ENCODE measurements at places on chromosomes 2 and 18.

DNA sequence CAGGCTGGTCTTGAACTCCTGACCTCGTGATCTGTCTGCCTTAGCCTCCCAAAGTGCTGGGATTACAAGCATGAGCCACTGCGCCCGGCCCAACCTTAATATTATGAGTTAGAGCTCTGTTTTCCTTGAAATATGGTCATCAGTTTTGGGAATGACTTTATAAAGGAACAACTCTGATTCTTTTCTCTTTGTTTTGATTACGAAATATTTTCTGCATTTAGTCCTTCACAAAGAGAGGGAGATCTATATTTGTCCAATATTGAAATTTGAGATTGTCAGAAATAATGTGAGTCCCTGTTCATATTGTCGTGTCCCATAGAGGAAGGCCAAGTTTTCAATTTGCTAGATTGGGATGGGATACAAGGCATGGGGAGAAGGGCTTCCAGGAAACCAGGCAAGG is 3.1 kb downstream of the SMYD5 start:
- DNase-seq, result no peak

GRCh38 chr2:69177063-69177771 is 164.2 kb downstream of the ANTXR1 start:
- no peak for DNase-seq

DNA sequence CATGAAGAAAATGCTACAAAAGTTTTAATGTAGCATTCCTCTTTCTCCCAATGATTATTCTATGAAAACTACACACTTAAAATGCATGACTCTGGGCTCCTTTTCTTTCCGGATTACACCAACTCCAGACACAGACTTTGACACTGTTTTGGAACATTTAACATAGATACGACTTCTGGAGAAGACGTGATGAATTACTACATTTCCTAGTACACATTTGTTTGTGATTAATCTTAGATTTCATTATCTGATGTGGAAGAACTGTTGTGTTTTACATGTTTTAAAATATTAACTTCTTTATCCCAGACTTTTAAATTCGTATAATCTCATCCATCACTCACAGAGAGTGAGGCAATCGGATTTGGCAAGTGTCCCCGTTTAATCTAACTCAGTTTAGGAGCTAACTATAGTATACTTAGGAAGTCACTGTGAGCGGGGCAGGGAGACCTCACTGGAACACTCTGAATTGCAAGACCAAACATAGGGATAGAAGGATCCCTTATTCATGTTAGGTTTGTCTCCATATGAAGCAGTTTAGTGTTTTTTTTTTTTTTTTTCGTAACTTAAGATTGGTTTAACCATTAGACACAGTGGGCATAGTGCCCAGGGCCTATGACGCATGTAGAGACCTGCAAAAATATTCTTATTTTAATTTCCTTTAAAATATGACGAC is 66.7 kb downstream of the PDE1A start:
- DNase-seq, result no peak

DNA sequence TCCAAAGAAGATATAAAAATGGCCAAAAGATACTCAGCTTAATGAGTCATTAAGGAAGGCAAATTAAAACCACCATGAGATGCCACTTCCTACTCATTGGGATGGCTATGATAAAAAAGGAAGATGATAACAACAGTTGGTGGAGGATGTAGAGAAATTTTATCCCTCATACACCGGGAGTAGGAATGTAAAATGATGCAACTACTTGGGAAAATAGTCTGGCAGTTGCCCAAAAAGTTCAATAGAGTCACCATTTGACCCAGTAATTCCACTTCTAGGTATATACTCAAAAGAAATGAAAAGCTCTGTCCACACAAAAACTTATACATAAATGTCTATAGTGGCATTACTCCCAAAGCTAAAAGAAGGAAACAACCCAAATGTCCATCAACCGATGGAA is 10.1 kb upstream of the SULT1C2 start:
- no peak for DNase-seq

GRCh38 chr18:31548853-31549252 is 42.8 kb upstream of the TTR start:
- no peak for DNase-seq

DNA sequence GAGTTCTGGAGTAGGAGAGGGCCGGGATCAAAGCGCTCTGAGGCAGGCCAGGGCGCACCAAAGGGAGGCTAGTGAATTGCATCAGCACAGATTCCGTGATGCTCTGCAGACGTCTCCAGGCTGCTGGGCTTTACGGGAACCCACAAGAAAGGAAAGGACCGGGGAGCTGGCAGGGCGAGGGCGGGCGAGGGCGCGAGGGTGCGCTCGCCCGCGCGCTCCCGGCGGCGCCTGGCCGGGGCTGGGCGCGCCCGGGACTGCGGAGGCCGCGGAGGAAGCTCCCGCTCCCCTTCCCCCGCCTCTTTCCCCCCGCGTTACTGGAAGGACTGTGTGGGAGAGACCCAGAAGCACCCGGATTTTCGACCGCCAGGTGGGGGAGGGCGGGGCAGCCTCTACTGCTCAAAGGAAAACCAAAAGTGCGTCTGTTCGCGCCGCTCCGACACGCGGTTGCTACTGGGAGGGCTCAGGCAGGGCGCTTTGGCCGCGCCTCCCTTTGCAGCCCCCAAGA is 2.4 kb upstream of the FOSL2 start:
- DNase-seq, result peak; percentile 33

DNA sequence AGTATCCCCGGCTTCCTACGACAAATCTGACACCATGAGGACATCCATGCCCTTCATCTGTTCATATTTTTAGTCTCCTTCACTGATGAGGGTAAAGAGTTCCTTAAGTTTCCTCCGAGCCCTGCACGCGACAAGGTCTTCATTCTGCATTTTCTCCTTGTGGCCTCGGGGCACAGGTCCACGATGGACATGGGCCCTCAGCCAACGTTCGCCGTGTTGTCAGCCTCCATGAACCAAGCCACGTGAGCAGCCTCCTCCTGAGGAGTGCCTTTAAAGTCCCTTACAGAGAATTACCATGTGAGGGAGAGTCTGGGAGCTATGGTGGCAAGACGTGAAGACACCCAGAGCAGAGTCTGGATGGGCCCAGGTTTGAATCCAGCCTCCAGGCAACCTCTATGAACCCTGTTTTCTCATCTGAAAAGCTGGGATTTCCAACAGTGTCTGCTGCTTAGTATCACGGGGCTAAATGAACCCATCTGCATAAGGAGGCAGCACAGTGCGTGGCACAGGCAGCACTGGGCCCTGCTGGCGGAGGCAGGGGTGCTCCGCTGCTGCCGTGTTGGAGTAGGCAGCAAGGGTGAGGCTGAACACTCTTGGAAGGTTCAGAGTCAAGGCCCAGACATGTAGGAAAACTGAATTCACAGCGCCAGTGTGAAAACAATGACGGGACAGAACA is 54.1 kb downstream of the EIPR1 start:
- no peak for DNase-seq

GRCh38 chr2:192277494-192278109 is 82.9 kb upstream of the TMEFF2 start:
- DNase-seq, result no peak

DNA sequence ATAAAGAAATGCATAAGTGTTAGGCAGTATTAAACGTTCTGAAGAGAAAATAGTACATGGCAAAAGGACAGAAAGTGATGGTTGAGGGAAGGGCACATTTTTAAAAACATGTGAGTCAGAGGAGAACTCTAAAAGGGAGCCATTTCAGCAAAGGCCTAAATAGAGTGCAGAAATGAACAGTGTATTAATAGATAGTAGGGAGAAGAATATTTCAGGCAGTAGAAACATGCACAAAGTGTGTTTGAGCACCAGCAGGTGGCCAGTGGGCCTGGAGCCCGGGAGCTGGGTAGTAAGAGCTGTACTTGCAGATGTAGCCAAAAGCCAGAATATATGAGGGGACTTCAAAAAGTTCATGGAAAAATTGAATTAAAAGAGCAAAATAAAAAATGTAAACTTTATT is 288.1 kb upstream of the FIGN start:
- DNase-seq, result no peak

GRCh38 chr18:407191-407590 is 93.3 kb downstream of the COLEC12 start:
- DNase-seq, result no peak

GRCh38 chr2:138104071-138104470 is 139.8 kb downstream of the HNMT start:
- no peak for DNase-seq

DNA sequence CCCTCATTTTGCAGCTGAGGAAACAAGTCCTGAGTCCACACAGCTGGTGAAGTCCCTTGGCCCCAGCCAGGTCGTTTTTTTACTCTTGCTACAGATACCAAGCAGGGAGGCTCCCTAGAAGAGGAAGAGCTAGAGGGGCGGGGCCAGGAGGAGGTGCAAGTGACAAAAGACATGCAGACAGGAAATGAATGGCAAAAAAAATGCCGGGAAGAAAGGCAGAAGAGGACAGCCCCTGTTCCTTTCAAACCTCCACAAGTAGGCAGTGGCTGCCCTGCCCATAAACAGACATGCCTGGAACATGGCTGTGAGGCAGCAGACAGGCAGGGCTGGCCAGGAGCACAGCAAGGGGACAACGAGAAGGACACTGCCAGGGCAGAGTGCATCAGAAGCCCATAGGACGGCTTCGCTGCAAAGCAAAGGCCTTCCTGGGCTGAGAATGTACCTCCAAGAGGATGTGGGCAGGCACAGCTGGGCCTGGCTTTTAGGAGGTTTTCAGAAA is 108.7 kb downstream of the ZBTB7C start:
- no peak for DNase-seq

GRCh38 chr18:34189656-34190435 is 34.9 kb downstream of the NOL4 start:
- DNase-seq, result no peak

- DNase-seq, result no peak
Observed at GRCh38 chr2:154452471-154452870, 246.0 kb upstream of the KCNJ3 start.

GRCh38 chr2:191686729-191687128 is 8.8 kb downstream of the NABP1 start:
- no peak for DNase-seq

GRCh38 chr2:191436368-191437055 is 191.3 kb downstream of the MYO1B start:
- no peak for DNase-seq

DNA sequence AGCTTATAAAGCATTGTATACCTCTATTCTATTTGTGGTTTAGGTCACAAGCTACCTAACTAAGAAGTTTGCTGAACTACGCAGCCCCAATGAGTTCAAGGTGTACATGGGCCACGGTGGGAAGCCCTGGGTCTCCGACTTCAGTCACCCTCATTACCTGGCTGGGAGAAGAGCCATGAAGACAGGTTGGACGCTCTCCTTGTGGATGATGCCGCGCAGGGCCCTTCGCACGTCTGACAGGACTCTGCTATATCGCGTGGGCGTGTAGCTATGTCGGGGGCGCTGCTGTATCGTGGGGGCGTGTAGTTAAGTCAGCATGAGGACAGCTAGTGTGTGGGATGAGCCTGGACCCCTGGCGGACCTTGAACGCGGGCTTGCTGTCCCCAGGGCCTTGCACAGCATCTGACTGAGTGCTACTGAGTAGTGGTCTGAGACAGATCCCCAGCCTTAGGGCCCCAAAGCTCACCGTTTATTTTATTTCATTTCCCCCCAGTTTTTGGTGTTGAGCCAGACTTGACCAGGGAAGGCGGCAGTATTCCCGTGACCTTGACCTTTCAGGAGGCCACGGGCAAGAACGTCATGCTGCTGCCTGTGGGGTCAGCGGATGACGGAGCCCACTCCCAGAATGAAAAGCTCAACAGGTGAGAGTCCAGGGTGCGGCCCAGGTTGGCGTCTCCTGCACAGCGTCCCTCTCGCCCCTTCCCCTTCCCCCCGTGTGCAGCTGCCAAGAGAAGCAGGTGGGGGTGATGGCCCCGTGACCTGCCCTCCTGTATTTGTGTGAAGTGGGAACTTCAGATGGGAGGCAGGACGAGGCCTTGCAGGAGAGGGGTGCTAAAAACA is 15.6 kb upstream of the CNDP1 start:
- no peak for DNase-seq

DNA sequence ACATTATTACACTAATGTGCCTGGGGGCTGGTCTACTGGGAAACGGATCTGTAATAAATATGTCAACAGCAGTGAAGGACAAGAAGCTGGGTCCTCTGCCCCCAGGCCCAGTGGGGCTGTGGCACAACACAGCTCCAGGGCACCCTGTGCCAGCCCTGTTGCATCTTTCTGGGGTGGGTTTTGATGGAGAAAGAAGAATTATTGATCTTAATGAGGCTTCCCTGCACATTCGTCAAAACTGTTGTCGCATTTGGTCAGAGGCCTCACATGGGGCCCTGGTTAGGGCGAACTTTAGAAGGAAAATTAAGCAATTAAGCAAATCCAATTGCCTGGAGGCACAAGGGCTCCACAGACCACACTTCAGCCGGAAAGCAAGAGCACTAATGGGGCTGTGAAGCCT is 30.0 kb upstream of the TWIST2 start:
- DNase-seq, result no peak

GRCh38 chr2:186887107-186888090 is 38.4 kb upstream of the ZSWIM2 start:
- no peak for DNase-seq

DNA sequence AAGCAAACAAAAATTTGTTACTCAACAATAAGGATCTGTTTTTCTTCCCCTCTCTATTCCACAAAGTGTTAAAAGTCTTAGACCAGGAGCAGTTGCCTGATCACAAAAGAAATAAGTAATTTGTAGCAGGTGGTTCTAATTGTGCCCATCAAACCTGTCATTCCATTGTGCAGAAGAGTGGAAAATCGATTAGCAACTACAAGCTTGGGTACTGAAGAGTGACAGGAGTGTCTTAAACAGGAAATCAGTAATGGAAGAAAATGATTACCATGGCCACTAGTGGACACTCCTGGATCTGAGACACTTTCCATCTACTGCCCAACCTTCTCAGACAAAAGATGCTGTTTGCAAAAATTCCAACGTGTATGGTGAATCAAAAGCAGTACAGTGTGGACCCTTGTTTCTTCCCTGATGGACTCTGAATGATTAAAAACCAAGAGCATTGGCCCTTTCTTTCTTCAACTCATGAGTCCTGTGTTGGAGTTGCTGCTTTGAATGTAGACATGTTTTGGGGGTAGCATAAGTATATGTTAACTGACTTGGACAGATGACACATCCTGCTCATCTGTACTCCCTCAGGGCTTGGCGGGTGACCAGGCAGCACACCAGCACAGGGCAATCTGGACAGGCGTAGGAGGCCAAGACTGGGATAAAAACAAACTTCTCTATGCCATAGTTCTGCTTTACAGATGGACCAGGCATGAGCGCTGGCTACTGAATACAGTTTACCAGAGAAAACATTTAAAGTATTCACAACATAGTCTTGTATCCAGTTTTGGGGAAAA is 51.9 kb downstream of the PLA2R1 start:
- no peak for DNase-seq

DNA sequence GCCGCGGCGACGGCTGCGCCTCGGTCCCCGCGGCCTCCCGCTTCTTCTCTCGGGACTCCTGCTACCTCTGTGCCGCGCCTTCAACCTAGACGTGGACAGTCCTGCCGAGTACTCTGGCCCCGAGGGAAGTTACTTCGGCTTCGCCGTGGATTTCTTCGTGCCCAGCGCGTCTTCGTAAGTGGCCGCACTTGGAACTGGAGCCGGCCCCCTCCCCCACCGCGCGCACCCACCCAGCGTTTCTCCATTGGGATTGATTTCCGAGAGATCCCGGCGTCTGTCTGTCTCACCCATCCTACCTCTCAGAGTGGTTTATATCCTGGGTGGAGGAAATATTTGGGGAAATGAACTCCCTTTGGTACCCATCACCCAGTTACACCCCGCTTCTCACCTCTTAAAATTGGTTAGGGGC is 498 bp downstream of the ITGAV start:
- DNase-seq, result no peak

GRCh38 chr18:51731070-51731469 is 533.6 kb upstream of the MEX3C start:
- DNase-seq, result no peak
